Activated CD4-positive, alpha-beta T cell treated with anti-CD3 and anti-CD28 coated beads, Interleukin-2, amount 10 ng/mL, durations not matched to agents 7 days and 5 days (primary cell): ENCODE measurements at places on chromosomes 3 and 15. TPM values are rescaled to one million over a fixed set of nuclear protein-coding genes. Genes with fewer than 3 reads are reported as not detected.

- H3K27ac ChIP-seq, result no peak overlapping the region
- H3K4me3 ChIP-seq, result no peak overlapping the region
- H3K36me3 ChIP-seq, result no peaks in the 10 kb centered on the region
Measured at GRCh38 chr3:24368605-24369004, 126.0 kb downstream of the THRB start.

DNA sequence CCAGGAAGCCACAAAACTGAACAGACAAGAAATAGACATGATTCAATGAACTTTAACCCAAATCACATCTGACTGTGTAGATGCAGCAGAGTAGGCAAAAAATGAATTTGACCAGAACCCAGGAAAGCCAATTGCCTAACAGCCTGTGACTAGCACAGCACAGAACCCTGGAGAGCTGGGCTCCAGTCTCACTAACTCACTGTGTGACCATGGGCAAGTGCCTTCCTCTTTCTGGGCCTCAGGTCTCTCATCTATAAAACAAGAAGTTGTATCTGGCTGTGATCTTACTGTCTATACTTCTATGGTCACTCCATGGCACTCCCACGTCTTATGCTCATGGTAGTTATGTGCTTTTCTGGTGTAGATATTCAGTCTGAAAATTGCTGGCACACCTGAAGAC lies 48.1 kb upstream of the USP3 start:
- DNase-seq, result no peak
- no peak overlapping the region for H3K27ac ChIP-seq
- H3K4me1 ChIP-seq, result peaks cover 12% of the 10 kb centered on the region
- peaks cover 3% of the 10 kb centered on the region for H3K27me3 ChIP-seq
- no peak overlapping the region for H3K4me3 ChIP-seq

DNA sequence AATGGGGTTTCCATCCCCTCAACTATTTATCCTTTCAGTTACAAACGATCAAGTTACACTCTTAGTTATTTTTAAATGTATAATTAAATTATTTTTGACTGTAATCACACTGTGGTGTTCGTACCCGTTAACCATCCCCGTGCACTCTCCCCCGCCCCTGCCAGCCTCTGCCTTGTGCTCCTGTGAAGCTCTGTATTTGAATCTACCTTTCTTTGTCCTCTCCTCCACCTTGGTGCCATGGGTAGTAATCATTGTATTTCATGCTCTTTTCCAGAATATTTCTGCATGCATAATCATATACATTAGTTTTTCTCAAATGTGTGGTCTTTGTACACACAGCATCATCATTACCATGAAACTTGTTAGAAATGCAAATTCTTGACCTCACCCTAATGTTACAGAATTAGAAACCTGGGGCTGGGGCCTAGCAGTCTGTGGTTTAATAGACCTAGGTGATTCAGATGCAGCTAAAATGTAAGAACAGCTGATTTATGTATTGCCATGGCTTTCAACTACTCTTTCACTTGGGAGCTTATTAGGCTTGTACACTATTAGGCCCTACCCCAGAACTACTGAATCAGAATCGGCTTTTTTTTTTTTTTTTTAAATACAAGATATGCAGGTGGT lies 91.5 kb downstream of the STT3B start:
- no peak overlapping the region for H3K4me3 ChIP-seq
- H3K36me3 ChIP-seq, result peaks cover 67% of the 10 kb centered on the region
- H3K27me3 ChIP-seq, result no peaks in the 10 kb centered on the region

DNA sequence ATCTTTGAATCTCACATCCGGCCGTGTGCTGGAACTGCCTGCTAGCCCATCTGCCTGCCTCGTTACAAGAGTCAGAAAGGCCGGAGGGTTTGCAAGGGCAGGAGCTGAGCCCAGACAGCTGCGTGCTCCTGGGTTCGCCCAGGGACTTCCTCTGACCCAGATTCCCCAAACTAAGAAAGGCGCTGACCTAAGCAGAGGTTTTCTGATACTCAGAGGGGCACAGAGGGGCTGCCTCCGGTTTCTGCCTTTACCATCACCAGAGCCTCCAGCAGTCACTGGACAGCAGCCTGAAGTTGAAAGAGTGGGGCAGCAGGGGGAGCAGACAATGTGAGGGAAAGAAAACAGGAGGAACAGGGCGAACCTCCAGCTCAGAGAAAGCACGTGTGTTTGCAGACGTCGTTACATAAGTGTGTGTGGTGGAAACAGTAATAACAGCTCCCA lies 33.4 kb upstream of the RAD18 start:
- no peaks in the 10 kb centered on the region for H3K4me1 ChIP-seq
- H3K27me3 ChIP-seq, result peaks cover 2% of the 10 kb centered on the region
- H3K4me3 ChIP-seq, result no peak overlapping the region

- H3K27me3 ChIP-seq, result peaks cover 39% of the 10 kb centered on the region
- no peak overlapping the region for H3K4me3 ChIP-seq
- no peaks in the 10 kb centered on the region for H3K4me1 ChIP-seq
Measured at GRCh38 chr3:184497804-184498203, 63.8 kb upstream of the EPHB3 start.

- H3K27ac ChIP-seq, result no peak overlapping the region
- H3K4me1 ChIP-seq, result no peaks in the 10 kb centered on the region
- peaks cover 11% of the 10 kb centered on the region for H3K27me3 ChIP-seq
- H3K4me3 ChIP-seq, result no peak overlapping the region
Measured at GRCh38 chr15:52714968-52715367, 35.8 kb upstream of the ATOSA start.

GRCh38 chr3:46979958-46980497 lies 562 bp downstream of the NBEAL2 start:
- peak overlapping the region; percentile 83 for H3K4me3 ChIP-seq
- peaks cover 15% of the 10 kb centered on the region for H3K36me3 ChIP-seq
- H3K27ac ChIP-seq, result peak overlapping the region; percentile 85
- peaks cover 59% of the 10 kb centered on the region for H3K4me1 ChIP-seq
- H3K27me3 ChIP-seq, result no peaks in the 10 kb centered on the region

STRA6 gene
- not detected for total RNA-seq

BUB1B gene
- 81.1 TPM for total RNA-seq

- H3K27ac ChIP-seq, result no peak overlapping the region
- no peak for DNase-seq
- H3K27me3 ChIP-seq, result no peaks in the 10 kb centered on the region
- H3K4me3 ChIP-seq, result no peak overlapping the region
- H3K4me1 ChIP-seq, result no peaks in the 10 kb centered on the region
Measured at GRCh38 chr3:101665357-101665756, 11.6 kb downstream of the ZBTB11 start.

GRCh38 chr3:9800529-9800928 lies 7.6 kb downstream of the ARPC4 start:
- no peak overlapping the region for H3K4me3 ChIP-seq
- H3K27me3 ChIP-seq, result no peaks in the 10 kb centered on the region
- H3K36me3 ChIP-seq, result peaks cover 71% of the 10 kb centered on the region
- peaks cover 17% of the 10 kb centered on the region for H3K4me1 ChIP-seq

GRK7 gene
- total RNA-seq, result not detected

- H3K36me3 ChIP-seq, result peaks cover 24% of the 10 kb centered on the region
- H3K27ac ChIP-seq, result peak overlapping the region; percentile 81
- no peak for DNase-seq
- H3K27me3 ChIP-seq, result no peaks in the 10 kb centered on the region
- H3K4me1 ChIP-seq, result peaks cover 22% of the 10 kb centered on the region
Measured at GRCh38 chr3:129123314-129124060, 1.9 kb upstream of the RAB43 start.

PYGO1 gene
- not detected for total RNA-seq

- peaks cover 3% of the 10 kb centered on the region for H3K27me3 ChIP-seq
- peaks cover 17% of the 10 kb centered on the region for H3K4me1 ChIP-seq
- H3K4me3 ChIP-seq, result no peak overlapping the region
- H3K27ac ChIP-seq, result no peak overlapping the region
Measured at GRCh38 chr3:46484911-46485778, 12.6 kb upstream of the RTP3 start.

DNA sequence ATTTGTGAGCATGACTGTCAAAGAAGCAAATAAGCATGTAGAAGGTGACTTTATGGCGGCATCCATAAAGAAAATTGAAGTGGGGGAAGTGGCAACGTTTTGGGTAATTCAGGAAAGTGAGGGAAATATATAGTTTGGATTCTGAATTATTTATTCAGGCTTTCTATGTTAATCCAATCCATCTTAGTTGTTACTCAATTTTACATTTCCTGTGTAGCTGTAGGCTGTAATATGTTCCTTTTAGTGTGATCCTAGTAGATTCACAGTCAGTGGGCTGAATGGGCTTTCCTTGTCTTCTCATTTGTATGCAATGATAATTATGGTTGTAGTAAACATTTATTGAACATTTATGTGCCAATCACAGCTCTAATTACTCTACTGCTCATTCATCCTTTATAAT lies 654.1 kb downstream of the EDEM1 start:
- H3K36me3 ChIP-seq, result no peaks in the 10 kb centered on the region
- no peak overlapping the region for H3K27ac ChIP-seq
- no peaks in the 10 kb centered on the region for H3K4me1 ChIP-seq

GRCh38 chr15:60969658-60970057 lies 259.4 kb downstream of the RORA start:
- no peaks in the 10 kb centered on the region for H3K27me3 ChIP-seq
- no peak overlapping the region for H3K27ac ChIP-seq
- no peak for DNase-seq
- H3K36me3 ChIP-seq, result no peaks in the 10 kb centered on the region
